ENCODE measurements at places on chromosomes 1 and 21. TPM values are rescaled to one million over a fixed set of nuclear protein-coding genes. Genes with fewer than 3 reads are reported as not detected.

Gene GPR137B
- 11.6 TPM for total RNA-seq

Gene DPM3
- 63.0 TPM for total RNA-seq

Gene RBP7
- total RNA-seq, result not detected

Gene KRTAP10-4
- total RNA-seq, result not detected

Data from hematopoietic multipotent progenitor cell (in vitro differentiated cells).